ENCODE measurements at places on chromosomes 6 and 20. TPM values are rescaled to one million over a fixed set of nuclear protein-coding genes. Genes with fewer than 3 reads are reported as not detected.

GRCh38 chr20:48685300-48685699, 142.5 kb downstream of the PREX1 start:
- H3K27ac ChIP-seq: no peak overlapping the region
- H3K27me3 ChIP-seq: peaks cover 3% of the 10 kb centered on the region
- H3K36me3 ChIP-seq: no peaks in the 10 kb centered on the region
- no peak overlapping the region for H3K4me3 ChIP-seq
- peaks cover 18% of the 10 kb centered on the region for H3K4me1 ChIP-seq

- H3K27me3 ChIP-seq: no peaks in the 10 kb centered on the region
- no peak for DNase-seq
- H3K27ac ChIP-seq: no peak overlapping the region
- H3K36me3 ChIP-seq: peaks cover 5% of the 10 kb centered on the region
- no peak overlapping the region for H3K4me3 ChIP-seq
Observed at GRCh38 chr6:168791917-168792316, 350.9 kb downstream of the SMOC2 start.

GRCh38 chr6:113944701-113945100, 26.2 kb downstream of the HDAC2 start:
- no peaks in the 10 kb centered on the region for H3K27me3 ChIP-seq
- no peak for DNase-seq
- peaks cover 15% of the 10 kb centered on the region for H3K4me1 ChIP-seq
- no peak overlapping the region for H3K27ac ChIP-seq

GRCh38 chr6:134080171-134080795, 27.9 kb upstream of the SLC2A12 start:
- DNase-seq: no peak
- 0 out of 2 replicates have a peak, but pooled peaks cover 4% of the 10 kb centered on the region for H3K36me3 ChIP-seq
- peaks cover 16% of the 10 kb centered on the region for H3K4me1 ChIP-seq

- no peak overlapping the region for H3K4me3 ChIP-seq
- no peaks in the 10 kb centered on the region for H3K4me1 ChIP-seq
- no peaks in the 10 kb centered on the region for H3K27me3 ChIP-seq
- no peak overlapping the region for H3K27ac ChIP-seq
Observed at GRCh38 chr6:8703059-8703458, 267.7 kb upstream of the SLC35B3 start.

DNA sequence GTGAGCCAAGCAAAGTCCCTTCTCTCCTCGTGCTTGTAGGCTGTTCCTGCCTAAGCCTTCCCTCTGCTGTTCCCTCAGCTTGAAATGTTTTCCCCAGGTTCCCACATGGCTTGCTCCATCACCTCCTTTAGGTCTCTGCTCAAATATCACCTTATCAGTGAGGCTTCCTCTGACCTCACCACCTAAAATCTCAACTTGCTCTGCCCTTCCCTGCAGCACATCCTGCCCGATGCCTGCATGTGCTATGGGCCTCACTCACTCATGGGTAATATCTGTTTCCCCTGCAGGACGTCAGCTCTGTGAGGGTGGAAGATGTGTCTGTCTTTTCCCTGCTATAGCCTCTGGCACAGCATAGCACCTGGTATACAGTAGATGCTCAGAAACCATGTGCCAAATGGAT, 29.9 kb upstream of the FKBP1A start:
- no peak overlapping the region for H3K4me3 ChIP-seq
- no peak overlapping the region for H3K27ac ChIP-seq
- peaks cover 40% of the 10 kb centered on the region for H3K4me1 ChIP-seq

- H3K4me3 ChIP-seq: no peak overlapping the region
- DNase-seq: no peak
- H3K27me3 ChIP-seq: peaks cover 9% of the 10 kb centered on the region
- no peaks in the 10 kb centered on the region for H3K36me3 ChIP-seq
- H3K27ac ChIP-seq: no peak overlapping the region
Observed at GRCh38 chr6:7454696-7455358, 65.2 kb downstream of the RIOK1 start.

GRCh38 chr6:163226181-163226835, 188.2 kb upstream of the QKI start:
- H3K4me1 ChIP-seq: no peaks in the 10 kb centered on the region
- no peaks in the 10 kb centered on the region for H3K36me3 ChIP-seq
- H3K27me3 ChIP-seq: no peaks in the 10 kb centered on the region

The MCHR2 gene
- total RNA-seq: not detected

DNA sequence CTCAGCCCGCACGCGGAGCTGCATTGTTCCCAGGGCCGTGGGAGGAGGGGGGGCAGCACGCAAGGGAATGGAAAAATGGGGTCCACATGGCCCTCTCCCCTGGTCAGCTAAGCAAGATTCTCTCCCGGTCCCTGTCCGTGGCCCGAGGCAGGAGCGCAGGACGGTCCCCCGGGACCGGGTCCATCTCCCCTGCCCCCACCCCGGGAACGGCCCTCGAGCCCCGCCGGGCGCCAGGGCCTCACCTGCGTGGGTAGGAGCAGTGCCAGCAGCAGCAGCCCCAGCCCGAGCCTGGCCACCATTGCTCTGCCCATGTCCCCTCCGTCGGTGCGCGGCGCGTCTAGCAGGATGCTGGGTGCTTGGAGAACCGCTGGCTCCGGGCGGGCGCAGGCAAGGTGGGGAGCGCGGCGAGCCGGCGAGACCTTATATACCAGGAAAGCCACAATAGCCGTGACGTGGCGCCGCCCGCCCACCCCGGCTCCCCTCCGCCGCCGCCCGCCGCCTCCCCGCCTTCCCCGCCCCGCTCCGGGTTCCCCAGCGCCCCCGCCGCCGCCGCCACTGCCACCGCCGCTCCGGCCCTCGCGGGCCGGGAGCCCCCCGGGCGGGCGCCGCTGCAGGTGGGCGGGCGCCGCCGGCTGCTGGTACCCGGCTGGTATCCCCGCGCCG, at the start of gene CD24:
Gene CD24, minus strand, starts transcription at position 394 of the 663 bp plus-strand sequence. Its CDS starts 83 bp downstream, at position 311.
- peaks cover 45% of the 10 kb centered on the region for H3K27me3 ChIP-seq
- H3K36me3 ChIP-seq: no peaks in the 10 kb centered on the region
- peak within 1 kb of the TSS; percentile 64 for H3K4me3 ChIP-seq
- H3K27ac ChIP-seq: no peak within 1 kb of the TSS

The ATG5 gene
- 23.8 TPM for total RNA-seq

The SMPDL3A gene
- total RNA-seq: 6.7 TPM

The STMND1 gene
- total RNA-seq: not detected

The CTAGE9 gene
- not detected for total RNA-seq

The GINS1 gene
- total RNA-seq: 13.4 TPM

DNA sequence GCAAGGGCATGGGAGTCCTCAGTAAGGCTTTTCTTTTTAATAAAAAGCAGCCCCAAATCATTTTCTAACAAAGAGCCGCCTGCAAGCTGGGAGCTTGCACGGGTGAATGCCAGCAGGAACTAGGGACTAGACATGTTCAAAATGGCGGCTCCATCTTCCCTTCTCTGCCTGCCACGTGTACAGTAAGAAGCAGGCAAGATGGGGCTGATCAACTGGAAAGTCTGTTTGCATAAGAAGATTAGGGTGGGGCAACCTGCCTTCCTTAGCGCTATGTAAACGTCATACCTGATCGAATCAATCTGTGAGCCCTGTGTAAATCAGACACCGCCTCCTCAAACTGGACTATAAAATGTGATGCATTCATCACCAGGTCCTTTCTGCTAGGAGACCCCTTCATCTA, 299.4 kb upstream of the SOX4 start:
- no peaks in the 10 kb centered on the region for H3K4me1 ChIP-seq
- H3K27me3 ChIP-seq: peaks cover 11% of the 10 kb centered on the region
- DNase-seq: no peak
- no peaks in the 10 kb centered on the region for H3K36me3 ChIP-seq
- H3K27ac ChIP-seq: no peak overlapping the region

The DYNLT2 gene
- total RNA-seq: 0.46 TPM

DNA sequence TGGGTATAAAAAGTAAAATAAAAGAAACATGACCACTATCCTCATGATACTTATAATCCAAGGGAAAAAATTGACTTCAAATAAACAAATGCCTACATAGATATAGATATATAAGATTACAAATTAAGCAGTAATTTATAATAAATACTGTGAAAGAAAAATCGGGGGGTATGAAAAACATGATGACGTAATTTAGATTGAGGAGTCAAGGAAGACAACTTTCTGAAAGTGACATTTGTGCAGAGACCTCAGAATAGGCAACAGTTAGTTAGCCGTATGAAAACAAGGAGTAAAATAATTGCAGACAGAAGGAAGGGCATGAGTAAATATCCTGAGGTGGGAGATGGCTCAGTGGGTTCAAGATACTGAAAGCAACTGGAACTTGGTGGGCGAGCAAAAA, 28.2 kb upstream of the RAB23 start:
- H3K27ac ChIP-seq: no peak overlapping the region
- H3K27me3 ChIP-seq: no peaks in the 10 kb centered on the region
- H3K36me3 ChIP-seq: no peaks in the 10 kb centered on the region
- no peak overlapping the region for H3K4me3 ChIP-seq
- no peak for DNase-seq
- H3K4me1 ChIP-seq: peaks cover 45% of the 10 kb centered on the region
